ENCODE measurements at places on chromosomes 7 and 10. TPM values are rescaled to one million over a fixed set of nuclear protein-coding genes. Genes with fewer than 3 reads are reported as not detected.

GRCh38 chr7:25310896-25311295 is 82.6 kb upstream of the NPVF start:
- no peaks in the 10 kb centered on the region for H3K36me3 ChIP-seq
- DNase-seq, result no peak
- H3K4me3 ChIP-seq, result no peak overlapping the region
- no peaks in the 10 kb centered on the region for H3K27me3 ChIP-seq
- H3K4me1 ChIP-seq, result no peaks in the 10 kb centered on the region
- no peak overlapping the region for H3K27ac ChIP-seq

DNA sequence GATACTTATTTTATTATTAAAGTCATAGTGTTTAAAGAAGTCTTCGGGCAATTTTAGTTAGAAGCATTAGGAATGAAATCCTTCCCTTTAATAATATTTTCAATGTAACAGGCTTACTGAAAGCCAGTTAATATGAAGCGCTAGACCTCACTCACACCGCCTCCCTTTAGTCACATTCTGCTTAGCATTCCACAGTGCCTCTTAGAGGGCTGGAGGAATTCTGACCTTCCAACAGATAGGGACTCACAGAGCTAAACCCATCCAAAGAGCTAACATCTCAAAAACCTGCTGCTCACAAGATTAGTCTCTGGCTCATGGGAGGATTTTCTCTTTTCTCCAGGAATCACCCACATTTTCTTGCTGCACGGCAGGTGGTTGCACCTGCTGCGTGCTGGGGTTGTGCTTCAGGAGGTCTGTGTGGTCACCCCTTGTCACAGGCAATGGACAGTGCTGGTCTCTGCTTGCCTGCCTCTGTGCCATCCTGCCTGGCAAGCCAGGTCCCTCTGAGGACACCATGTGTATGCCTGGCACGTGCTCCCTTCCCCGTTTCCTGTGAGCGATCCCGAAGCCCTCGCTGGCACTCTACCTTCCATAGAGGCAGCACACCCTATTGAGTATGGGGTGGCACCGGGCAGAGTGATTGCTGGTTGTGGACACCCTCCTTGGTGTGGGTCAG is 91.8 kb downstream of the KLF6 start:
- H3K4me3 ChIP-seq, result no peak overlapping the region
- no peaks in the 10 kb centered on the region for H3K4me1 ChIP-seq
- H3K27me3 ChIP-seq, result no peaks in the 10 kb centered on the region
- no peak overlapping the region for H3K27ac ChIP-seq
- no peaks in the 10 kb centered on the region for H3K36me3 ChIP-seq

GRCh38 chr7:1366801-1367405 is 92.4 kb downstream of the MICALL2 start:
- H3K4me3 ChIP-seq, result no peak overlapping the region
- H3K4me1 ChIP-seq, result no peaks in the 10 kb centered on the region
- no peak overlapping the region for H3K27ac ChIP-seq

- H3K27ac ChIP-seq, result no peak overlapping the region
- H3K36me3 ChIP-seq, result no peaks in the 10 kb centered on the region
- H3K27me3 ChIP-seq, result no peaks in the 10 kb centered on the region
- DNase-seq, result no peak
These were observed 165.7 kb downstream of the LRMDA start for GRCh38 chr10:75596930-75597620.

- no peaks in the 10 kb centered on the region for H3K36me3 ChIP-seq
- DNase-seq, result no peak
- no peak overlapping the region for H3K27ac ChIP-seq
- H3K4me3 ChIP-seq, result no peak overlapping the region
- H3K27me3 ChIP-seq, result no peaks in the 10 kb centered on the region
These were observed 73.0 kb upstream of the CSTF2T start for GRCh38 chr10:51772387-51772786.

GRCh38 chr10:77820349-77820748 is 106.2 kb downstream of the DLG5 start:
- H3K4me3 ChIP-seq, result no peak overlapping the region
- no peaks in the 10 kb centered on the region for H3K27me3 ChIP-seq
- no peak for DNase-seq
- H3K4me1 ChIP-seq, result no peaks in the 10 kb centered on the region
- peaks cover 27% of the 10 kb centered on the region for H3K36me3 ChIP-seq

- no peaks in the 10 kb centered on the region for H3K4me1 ChIP-seq
- H3K27me3 ChIP-seq, result no peaks in the 10 kb centered on the region
- H3K36me3 ChIP-seq, result no peaks in the 10 kb centered on the region
- DNase-seq, result no peak
- H3K4me3 ChIP-seq, result no peak overlapping the region
These were observed 43.7 kb downstream of the PSMC2 start for GRCh38 chr7:103391150-103391549.

- no peak for DNase-seq
- H3K36me3 ChIP-seq, result no peaks in the 10 kb centered on the region
- no peak overlapping the region for H3K27ac ChIP-seq
- peaks cover 2% of the 10 kb centered on the region for H3K27me3 ChIP-seq
These were observed 2.5 kb upstream of the KCNH2 start for GRCh38 chr7:150980663-150981062.

DNA sequence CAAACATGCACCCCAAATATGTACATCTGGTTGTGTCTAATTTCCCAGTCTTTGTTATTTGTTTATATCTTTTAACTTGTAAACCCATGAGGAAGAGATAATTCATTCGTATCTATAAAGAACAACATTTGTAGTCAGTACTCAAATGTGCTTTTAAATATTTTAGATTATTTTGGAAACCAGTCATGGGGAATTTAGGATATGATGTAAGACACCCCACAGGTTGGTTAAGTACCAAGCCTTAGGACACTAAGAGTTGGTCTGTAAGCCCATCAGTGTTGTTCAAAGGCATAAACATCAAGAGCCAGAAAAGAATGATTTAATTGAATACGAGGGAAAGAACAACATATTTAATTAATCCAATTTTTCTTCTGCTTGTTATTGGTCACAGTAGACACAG is 421.1 kb upstream of the SEMA3C start:
- H3K4me3 ChIP-seq, result no peak overlapping the region
- no peak overlapping the region for H3K27ac ChIP-seq
- no peaks in the 10 kb centered on the region for H3K27me3 ChIP-seq
- no peak for DNase-seq
- H3K4me1 ChIP-seq, result no peaks in the 10 kb centered on the region
- no peaks in the 10 kb centered on the region for H3K36me3 ChIP-seq

- peaks cover 4% of the 10 kb centered on the region for H3K27me3 ChIP-seq
- no peaks in the 10 kb centered on the region for H3K4me1 ChIP-seq
- no peak overlapping the region for H3K27ac ChIP-seq
- no peak overlapping the region for H3K4me3 ChIP-seq
- no peak for DNase-seq
These were observed 4.8 kb downstream of the ADRA2A start for GRCh38 chr10:111081595-111081994.

- no peaks in the 10 kb centered on the region for H3K36me3 ChIP-seq
- no peak for DNase-seq
- H3K27me3 ChIP-seq, result no peaks in the 10 kb centered on the region
- peak overlapping the region; percentile 80 for H3K27ac ChIP-seq
- no peak overlapping the region for H3K4me3 ChIP-seq
These were observed 3.1 kb downstream of the JCAD start for GRCh38 chr10:30056281-30056680.

- H3K27me3 ChIP-seq, result no peaks in the 10 kb centered on the region
- no peak overlapping the region for H3K4me3 ChIP-seq
- H3K36me3 ChIP-seq, result no peaks in the 10 kb centered on the region
- H3K4me1 ChIP-seq, result no peaks in the 10 kb centered on the region
- H3K27ac ChIP-seq, result no peak overlapping the region
These were observed 36.9 kb upstream of the AGR2 start for GRCh38 chr7:16841681-16842080.

- H3K36me3 ChIP-seq, result no peaks in the 10 kb centered on the region
- H3K4me1 ChIP-seq, result no peaks in the 10 kb centered on the region
- H3K27ac ChIP-seq, result no peak overlapping the region
- DNase-seq, result no peak
- H3K4me3 ChIP-seq, result no peak overlapping the region
These were observed 14.4 kb downstream of the RAMP3 start for GRCh38 chr7:45171946-45172345.

DNA sequence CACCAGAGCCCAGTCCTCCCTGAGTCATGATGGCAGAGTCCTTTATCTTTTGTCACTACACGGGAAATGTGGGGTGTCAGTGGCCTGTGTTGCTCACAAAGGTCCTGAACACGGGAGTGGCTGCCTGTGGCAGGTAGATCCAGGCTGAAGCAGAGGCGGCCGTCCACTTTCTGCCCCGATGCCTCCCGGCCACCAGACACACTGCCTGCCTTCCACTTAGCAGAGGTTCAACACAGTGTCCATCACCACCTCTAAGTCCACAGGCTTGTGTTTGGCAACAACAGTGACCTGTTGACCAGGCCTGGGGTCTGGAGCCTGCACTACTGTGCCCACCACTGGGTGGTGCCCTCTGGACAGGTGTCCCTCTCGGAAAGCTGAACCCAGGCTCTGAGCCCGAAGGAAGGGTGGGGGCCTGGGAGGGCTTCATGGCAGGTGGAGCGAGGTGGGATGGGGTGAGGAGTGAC is 49.9 kb upstream of the CAMK2B start:
- no peaks in the 10 kb centered on the region for H3K36me3 ChIP-seq
- no peaks in the 10 kb centered on the region for H3K27me3 ChIP-seq
- H3K27ac ChIP-seq, result no peak overlapping the region
- no peak for DNase-seq
- no peak overlapping the region for H3K4me3 ChIP-seq
- no peaks in the 10 kb centered on the region for H3K4me1 ChIP-seq

GRCh38 chr10:103584216-103585010 is 90.9 kb downstream of the NEURL1 start:
- H3K27me3 ChIP-seq, result no peaks in the 10 kb centered on the region
- DNase-seq, result no peak
- H3K4me1 ChIP-seq, result no peaks in the 10 kb centered on the region

DNA sequence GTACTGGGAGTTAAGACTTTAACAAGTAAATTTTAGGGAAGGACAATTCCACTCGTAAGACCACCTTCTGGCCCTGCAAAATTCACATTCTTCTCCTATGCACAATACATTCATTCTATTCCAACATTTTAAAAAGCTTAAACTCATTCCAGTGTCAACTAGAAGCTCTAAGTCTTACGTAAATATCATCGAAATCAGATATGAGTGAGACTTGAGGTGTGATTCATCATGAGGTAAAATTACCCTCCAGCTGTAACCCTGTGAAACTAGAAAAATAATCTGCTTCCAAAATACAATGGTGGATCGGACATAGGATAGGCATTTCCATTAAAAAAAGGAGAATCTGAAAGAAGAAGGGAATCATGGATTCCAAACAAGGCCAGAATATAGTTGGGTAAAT is 370.3 kb downstream of the CDC14C start:
- H3K27ac ChIP-seq, result no peak overlapping the region
- no peaks in the 10 kb centered on the region for H3K4me1 ChIP-seq
- H3K4me3 ChIP-seq, result no peak overlapping the region
- no peaks in the 10 kb centered on the region for H3K36me3 ChIP-seq
- no peak for DNase-seq

DNA sequence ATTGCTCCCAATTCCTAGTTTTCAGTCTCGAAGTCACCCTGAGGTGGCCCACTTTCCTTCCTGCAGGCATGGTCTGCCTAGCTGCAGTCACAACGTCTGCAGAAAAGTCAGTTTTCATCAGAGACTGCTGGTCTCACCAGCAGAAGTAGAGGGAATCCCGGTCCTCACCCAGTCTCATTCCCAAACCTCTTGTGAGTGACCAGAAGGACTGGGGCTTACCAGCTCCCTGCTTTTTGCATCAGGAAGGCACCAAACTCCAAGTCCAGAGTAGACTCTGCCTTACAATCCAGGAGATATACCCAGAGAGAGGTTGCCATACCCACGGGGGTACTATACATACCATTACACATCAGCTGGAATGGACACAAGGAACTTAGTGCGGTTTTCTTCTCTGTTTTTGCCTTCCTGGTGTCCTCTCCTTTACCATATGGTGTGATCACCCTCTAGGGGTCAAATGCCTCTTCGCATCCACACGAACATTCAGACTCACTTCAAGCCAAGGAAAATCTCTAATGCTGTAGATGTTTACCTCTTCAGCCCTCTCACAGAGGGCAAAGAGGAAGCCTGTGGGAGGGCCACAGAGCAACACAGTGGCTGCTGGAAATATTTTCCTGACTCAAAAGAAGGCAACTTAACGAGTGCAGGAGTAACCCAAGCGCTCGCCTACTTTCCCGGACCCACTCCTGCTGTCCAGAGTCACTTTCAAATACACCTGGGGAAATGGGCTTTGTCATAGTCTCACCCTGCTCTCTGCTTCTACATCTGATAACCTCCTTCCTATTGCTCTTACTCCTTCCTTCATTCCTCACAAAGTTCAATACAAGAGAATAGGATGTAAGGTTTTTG is 220.9 kb downstream of the C7orf25 start:
- no peak overlapping the region for H3K4me3 ChIP-seq
- no peaks in the 10 kb centered on the region for H3K36me3 ChIP-seq
- no peaks in the 10 kb centered on the region for H3K4me1 ChIP-seq
- peak; percentile 21 for DNase-seq

GRCh38 chr10:62037166-62037831 is 135.8 kb downstream of the ARID5B start:
- H3K4me3 ChIP-seq, result no peak overlapping the region
- peak overlapping the region; percentile 69 for H3K27ac ChIP-seq
- no peak for DNase-seq
- H3K27me3 ChIP-seq, result no peaks in the 10 kb centered on the region

- no peaks in the 10 kb centered on the region for H3K27me3 ChIP-seq
- H3K27ac ChIP-seq, result no peak overlapping the region
- H3K4me1 ChIP-seq, result no peaks in the 10 kb centered on the region
- H3K4me3 ChIP-seq, result no peak overlapping the region
- DNase-seq, result no peak
These were observed 49.3 kb upstream of the INSIG1 start for GRCh38 chr7:155248366-155248756.

DNA sequence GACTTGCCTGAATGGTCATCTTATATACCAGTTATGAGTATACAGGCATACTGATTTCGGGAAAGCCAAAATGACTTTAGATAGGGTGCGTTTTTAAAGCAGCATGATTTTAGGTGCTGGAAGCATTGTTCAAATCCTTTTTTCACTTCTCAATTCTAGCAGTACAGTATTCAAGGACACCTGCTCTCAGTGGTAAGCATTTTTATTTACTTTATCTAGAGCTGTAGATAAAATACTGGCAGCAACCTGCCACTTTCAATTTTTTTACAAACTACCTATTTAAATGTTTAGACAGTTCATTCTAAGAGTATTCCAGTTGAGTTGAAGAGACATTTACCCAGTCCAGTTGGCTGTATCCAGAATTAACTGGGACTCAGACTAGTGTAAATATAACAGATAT is 33.6 kb downstream of the TMEM106B start:
- no peak overlapping the region for H3K27ac ChIP-seq
- H3K27me3 ChIP-seq, result no peaks in the 10 kb centered on the region
- no peaks in the 10 kb centered on the region for H3K4me1 ChIP-seq

- no peaks in the 10 kb centered on the region for H3K4me1 ChIP-seq
- H3K36me3 ChIP-seq, result no peaks in the 10 kb centered on the region
- no peak for DNase-seq
- no peak overlapping the region for H3K4me3 ChIP-seq
These were observed 62.5 kb downstream of the ABCB4 start for GRCh38 chr7:87413029-87413428.

Gene BTAF1
- 31.2 TPM for total RNA-seq

Gene VTI1A
- 57.5 TPM for total RNA-seq

Gene HMX2
- total RNA-seq, result not detected

Gene SPAG6
- total RNA-seq, result 20.3 TPM

All from prostate gland (tissue), 2 donors.